ENCODE measurements at places on chromosomes 6 and 20. TPM values are rescaled to one million over a fixed set of nuclear protein-coding genes. Genes with fewer than 3 reads are reported as not detected.

Gene KIAA1755
- 1.2 TPM for total RNA-seq

Gene TMEM244
- not detected for total RNA-seq

Gene TRIM40
- total RNA-seq: not detected

Gene CST4
- total RNA-seq: not detected

Gene MCCD1
- not detected for total RNA-seq

Gene CD83
- total RNA-seq: 0.89 TPM

Gene FOXF2
- 4.0 TPM for total RNA-seq

Gene ZC2HC1B
- not detected for total RNA-seq

Gene TUBB2B
- total RNA-seq: 8.6 TPM

Gene GINS1
- 12.7 TPM for total RNA-seq

Gene BTN1A1
- not detected for total RNA-seq

Gene AKAP12
- total RNA-seq: 5.7 TPM
